Osteoblast (primary cell): ENCODE measurements at places on chromosomes 13 and 19. TPM values are rescaled to one million over a fixed set of nuclear protein-coding genes. Genes with fewer than 3 reads are reported as not detected.
A peak's percentile ranks its signal among the peaks of the same experiment; 100 is the strongest.

Gene ONECUT3
- not detected in 2 replicates for total RNA-seq

DNA sequence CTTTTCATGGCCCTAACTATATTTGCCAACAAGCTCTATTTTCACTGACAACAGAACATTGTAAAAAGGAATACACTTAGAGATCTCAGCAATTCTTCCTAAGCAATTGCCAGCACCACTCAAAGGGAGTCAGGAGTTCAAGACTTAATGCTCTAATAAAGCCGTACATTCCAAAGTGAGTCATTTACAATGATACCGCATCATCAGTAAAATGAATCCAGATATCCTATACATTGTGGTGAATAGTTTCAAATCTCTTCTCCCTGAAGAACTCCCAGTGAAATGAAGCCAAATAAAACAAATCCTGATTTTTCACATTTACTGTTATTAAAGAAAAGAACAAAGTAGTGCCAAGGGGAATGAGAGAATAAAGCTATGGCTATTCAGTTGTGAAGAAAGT is 2898.7 kb upstream of the PCDH20 start:
- DNase-seq, result no peak

- DNase-seq, result peak; percentile 99
Measured at GRCh38 chr19:1104311-1105007, 665 bp downstream of the GPX4 start.

Gene S1PR4
- not detected in 2 replicates for total RNA-seq

- DNase-seq, result no peak
Measured at GRCh38 chr13:71021825-71022422, 845.1 kb downstream of the DACH1 start.

DNA sequence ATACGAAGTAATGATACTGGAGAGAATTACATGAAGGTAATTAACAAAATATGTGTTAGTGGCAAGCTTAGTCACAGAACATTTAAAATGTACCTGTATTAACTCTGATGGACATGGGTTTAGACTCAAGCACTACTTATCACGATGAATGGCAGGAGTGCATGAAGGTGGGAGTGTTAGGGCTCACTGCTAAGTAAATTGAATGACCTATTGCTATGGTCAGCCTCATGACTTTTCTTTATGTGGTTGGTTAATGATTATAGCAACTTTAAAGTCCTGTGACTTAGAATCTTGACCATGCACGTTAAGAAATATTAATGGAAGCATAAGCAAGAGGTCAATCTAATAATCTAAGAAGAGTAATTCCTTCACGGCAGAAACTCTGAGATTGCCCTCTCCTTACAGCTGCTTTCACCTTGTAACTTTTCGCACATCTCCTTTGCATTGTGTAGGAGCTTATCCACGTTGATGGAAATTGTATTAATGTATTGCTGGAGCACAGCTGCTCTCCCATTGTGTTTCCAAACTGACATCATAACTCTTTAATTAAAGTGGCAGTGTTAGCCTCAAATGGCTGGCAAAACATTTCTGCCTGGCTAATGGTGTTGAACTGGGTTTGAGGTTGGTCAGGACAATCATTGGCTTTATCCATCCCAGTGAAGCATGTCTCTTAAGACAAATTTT is 114.5 kb downstream of the RXFP2 start:
- DNase-seq, result no peak

- DNase-seq, result peak; percentile 82
Measured at GRCh38 chr13:98782654-98783053, 30.2 kb upstream of the SLC15A1 start.

DNA sequence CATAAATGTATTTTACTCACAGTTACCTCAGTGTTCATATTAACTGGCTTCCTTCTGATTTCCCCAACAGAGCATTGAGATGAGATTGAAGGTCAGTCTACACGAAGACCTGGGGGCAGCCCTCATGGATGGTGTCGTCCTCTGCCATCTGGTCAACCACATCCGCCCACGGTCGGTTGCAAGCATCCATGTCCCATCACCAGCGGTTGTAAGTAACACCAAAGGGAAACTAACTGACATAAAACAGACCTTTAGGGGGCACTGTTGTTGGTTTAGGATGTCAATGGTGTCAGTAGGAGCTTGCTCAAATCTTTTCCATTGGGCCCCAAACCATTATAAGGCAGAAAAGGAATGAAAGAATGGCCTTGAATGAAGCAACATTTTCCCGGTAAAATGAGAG is 68.2 kb downstream of the ESD start:
- DNase-seq, result peak; percentile 17

DNA sequence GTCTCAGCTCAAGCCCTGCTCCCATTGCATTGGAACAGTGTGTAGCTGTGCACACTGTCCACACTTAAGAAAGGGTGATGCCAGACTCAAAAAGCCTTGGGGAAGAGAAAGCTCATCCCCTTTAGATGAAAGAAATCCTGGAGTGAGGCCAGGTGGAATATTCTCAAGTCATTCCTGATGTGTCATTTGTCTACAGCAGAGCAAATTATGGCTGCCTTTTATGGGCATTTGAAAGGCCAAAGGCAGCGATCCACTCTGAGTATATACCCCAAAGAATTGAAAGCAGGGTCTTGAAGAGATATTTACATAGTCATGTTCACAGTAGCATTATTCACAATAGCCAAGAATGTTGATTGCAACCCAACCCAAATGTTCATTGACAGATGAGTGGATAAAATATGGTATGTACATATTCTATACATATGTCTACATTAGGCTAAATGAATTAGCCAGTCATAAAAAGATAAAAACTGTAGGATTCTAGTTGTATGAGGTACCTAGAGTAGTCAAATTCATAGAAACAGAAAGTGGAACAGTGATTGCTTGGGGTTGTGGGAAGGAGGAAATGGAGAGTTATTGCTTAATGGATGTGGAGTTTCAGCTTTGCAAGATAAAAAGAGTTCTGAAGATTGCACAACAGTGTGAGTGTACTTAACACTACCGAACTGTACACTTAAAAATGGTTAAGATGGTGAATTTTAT is 214.9 kb downstream of the KCNRG start:
- peak; percentile 32 for DNase-seq

DNA sequence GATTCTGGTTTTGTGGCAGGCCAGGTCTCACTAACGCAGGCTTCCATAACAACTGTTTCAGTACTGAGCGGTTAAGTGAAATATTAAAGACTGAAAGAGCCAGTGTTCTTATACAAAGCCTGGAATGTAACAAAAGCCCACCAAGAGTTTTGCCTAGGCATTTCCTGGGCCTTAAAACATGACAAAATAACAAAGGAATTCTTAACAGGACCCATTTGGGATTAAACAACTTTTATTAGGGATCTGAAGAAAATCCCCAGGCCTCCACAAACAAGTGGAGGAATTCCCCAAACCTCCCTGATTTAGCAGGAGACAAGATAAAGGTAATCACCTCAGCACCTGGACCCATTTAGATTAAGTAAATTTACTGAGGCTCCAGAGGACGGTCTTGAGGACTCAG is 799.7 kb upstream of the SPRY2 start:
- DNase-seq, result no peak

GRCh38 chr19:30622276-30622675 is 250.1 kb downstream of the ZNF536 start:
- no peak for DNase-seq

DNA sequence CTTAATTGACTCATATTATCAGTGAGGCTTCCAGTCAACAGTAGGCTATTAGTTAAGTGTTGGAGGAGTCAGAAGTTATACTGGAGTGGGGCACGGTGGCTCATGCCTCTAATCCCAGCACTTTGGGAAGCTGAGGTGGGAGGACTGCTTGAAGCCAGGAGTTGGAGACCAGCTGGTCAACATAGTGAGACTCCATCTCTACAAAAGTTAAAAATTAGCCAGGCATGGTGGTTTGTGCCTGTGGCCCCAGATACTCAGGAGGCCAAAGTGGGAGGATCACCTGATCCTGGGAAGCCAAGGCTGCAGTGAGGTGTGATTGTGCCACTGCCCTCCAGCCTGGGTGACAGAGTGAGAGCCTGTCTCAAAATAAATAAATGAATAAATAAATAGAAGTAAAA is 53.2 kb downstream of the COMP start:
- no peak for DNase-seq

Gene SAE1
- total RNA-seq, result 99.9 and 105 TPM in 2 replicates

- DNase-seq, result peak; percentile 71
Measured at GRCh38 chr19:42480335-42481095, 37.8 kb upstream of the CXCL17 start.
